ENCODE measurements at places on chromosomes 12 and 14. TPM values are rescaled to one million over a fixed set of nuclear protein-coding genes. Genes with fewer than 3 reads are reported as not detected.
A peak's percentile ranks its signal among the peaks of the same experiment; 100 is the strongest.

BICD1 gene
- 32.5 TPM for total RNA-seq

SPIC gene
- total RNA-seq: not detected

ANKS1B gene
- 0.54 TPM for total RNA-seq

PARP11 gene
- total RNA-seq: 2.7 TPM

PPM1H gene
- total RNA-seq: 8.0 TPM

- 0 out of 2 replicates have a peak, but pooled peaks cover 2% of the 10 kb centered on the region for H3K4me1 ChIP-seq
- H3K27ac ChIP-seq: no peak overlapping the region
- H3K36me3 ChIP-seq: no peaks in the 10 kb centered on the region
These were observed 2.3 kb downstream of the SP7 start for GRCh38 chr12:53333845-53334244.

DNA sequence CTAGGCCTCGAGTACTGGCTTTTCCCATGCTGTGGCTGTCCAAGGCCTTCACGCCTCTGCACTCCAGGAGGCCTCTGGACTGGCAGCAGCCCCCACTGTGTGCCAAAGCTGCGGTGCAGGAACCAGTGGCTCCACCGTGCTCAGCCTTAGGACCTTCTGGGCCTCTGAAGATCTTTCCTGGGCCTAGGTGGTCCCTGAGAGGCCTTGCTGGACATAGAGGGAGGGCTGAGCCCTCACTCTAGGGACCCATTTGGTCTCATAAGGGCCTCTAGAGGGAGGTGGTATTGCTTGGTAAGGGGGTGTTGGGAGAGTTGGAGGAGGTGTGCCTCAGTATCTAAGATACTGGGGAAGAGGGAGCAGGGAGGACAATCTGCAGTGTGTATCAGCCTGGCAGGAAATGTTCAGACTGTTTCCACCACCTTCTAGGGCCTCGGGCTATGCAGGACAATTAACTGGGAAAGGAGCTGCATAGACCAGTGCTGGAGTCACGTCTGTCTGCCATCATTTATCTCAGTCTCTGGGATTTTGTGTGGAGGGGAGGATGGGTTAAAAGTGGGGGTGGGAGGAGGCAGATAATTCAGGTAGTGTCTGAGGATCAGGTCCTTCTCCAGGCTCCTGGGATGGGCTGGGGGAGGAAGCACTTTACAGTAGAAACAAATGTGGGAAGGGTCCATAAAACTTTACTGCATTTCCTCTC lies 2.9 kb downstream of the HOXC5 start:
- DNase-seq: no peak
- H3K27ac ChIP-seq: no peak overlapping the region
- H3K4me3 ChIP-seq: no peak overlapping the region
- no peaks in the 10 kb centered on the region for H3K27me3 ChIP-seq
- peaks cover 7% of the 10 kb centered on the region for H3K4me1 ChIP-seq

DNA sequence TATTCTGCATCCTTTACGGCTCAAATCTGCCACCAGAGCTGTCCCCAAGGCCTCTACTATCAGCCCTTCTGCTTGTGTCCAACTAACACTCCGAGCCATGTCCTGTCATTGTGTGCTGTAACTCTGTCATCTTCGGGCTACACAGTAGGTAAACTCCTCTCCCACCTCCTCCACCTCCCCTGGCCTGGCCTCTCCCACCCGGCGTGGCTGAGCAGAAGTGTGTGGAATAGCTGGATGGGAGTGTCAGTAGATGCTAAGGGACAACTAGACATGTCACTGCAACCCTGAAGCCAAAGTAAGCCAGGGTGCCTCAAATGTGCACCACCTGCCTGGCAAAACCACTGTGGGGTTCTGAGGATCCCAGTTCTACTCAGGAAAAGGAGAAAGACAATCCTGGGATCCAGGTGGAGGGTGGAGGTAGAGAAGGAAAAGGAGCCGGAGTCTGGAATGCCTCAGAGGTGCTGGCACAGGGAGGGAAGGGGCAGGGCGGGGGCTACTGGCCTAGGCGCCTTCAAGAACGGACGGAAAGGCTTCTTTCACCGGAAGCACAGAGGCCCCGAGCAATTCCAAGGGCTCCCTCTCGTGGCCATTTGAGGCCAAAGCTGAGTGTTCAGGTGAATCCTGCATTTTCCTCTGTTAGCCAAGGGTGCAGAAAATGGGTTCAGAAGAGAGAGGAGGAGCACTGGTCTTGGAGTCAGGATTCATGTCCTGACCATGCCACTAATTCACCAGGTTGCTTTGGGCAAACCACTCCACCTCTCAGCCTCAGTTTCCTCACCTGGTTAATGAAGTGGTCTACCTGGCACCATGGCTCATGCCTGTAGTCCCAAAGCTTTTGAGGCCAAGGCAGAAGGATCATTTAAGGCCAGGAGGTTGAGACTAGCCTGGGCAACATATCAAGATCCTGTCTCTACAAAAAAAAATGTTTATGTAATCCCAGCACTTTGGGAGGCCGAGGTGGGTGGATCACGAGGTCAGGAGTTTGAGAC lies 20.5 kb upstream of the FAM181A start:
- peak; percentile 63 for DNase-seq
- H3K27me3 ChIP-seq: no peaks in the 10 kb centered on the region
- H3K36me3 ChIP-seq: no peaks in the 10 kb centered on the region

DNA sequence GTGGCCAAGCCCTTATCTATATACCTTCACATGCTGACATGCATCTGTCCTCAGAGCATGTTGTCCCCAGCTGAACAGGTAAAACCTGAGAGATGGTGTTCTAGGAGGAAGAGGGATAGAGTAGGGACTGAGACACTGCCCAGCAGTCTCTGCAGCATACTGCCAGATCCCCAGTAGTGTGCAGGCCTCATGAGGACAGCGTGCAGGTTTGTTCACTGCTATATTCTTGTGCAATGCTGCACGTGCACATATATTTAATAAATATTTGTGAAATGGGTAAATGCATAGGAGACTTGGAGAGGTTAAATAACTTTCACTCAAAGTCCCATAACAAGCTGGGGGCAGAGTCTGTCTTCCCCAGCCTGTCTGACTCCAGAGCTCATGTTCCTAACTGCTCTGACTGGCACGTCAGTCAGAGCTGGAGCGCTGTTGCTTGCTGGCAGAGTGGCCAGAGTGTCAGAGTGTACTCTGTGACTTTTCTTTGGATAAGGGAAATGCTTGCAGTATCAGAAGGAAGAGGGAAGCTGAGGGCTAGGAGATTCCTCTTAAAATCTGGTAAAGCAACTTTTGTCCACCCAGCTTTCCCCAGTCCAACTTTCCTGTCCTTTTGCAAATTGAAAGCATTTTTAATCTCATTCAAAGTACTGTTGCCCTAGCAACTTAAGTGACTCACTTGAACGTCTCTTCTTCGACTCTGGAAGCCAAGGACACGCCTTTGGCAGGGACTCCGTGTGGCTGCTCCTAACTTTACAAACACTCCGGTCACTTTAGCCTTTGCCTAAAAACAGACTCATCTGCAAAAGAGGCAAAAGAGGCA lies 14.9 kb upstream of the POLR3B start:
- H3K36me3 ChIP-seq: no peaks in the 10 kb centered on the region
- no peak for DNase-seq
- H3K4me3 ChIP-seq: no peak overlapping the region
- H3K27me3 ChIP-seq: no peaks in the 10 kb centered on the region
- H3K27ac ChIP-seq: no peak overlapping the region

- no peak for DNase-seq
- H3K4me3 ChIP-seq: no peak overlapping the region
- no peaks in the 10 kb centered on the region for H3K4me1 ChIP-seq
- H3K27me3 ChIP-seq: no peaks in the 10 kb centered on the region
- H3K36me3 ChIP-seq: no peaks in the 10 kb centered on the region
These were observed 131.3 kb upstream of the RAP1B start for GRCh38 chr12:68479261-68479895.

GRCh38 chr14:68401317-68401716 lies 391.6 kb downstream of the ZFP36L1 start:
- no peaks in the 10 kb centered on the region for H3K36me3 ChIP-seq
- no peak overlapping the region for H3K27ac ChIP-seq
- H3K27me3 ChIP-seq: no peaks in the 10 kb centered on the region
- H3K4me1 ChIP-seq: peaks cover 12% of the 10 kb centered on the region
- DNase-seq: peak; percentile 16
- H3K4me3 ChIP-seq: no peak overlapping the region

DNA sequence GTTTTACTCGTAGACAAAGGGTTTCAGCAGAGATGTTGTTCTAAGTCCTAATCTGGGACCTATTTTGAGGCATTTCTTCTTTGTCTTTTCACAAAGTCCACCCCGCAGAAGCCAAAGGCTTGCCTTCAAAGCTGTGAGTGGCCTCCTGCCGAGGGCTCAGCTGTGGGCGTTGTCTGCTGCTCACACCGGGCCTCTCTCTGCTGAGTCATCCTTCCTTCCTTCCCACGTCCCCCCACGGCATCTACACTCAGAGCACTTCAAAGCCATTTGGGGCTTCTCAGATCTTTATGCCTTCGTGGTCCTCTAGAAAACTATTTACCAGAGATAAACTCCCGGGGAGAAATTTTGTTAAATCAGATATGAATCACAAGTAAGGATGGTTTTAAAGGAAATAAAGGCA lies 115.9 kb upstream of the TMPO start:
- no peaks in the 10 kb centered on the region for H3K36me3 ChIP-seq
- H3K4me1 ChIP-seq: peaks cover 68% of the 10 kb centered on the region
- no peak overlapping the region for H3K4me3 ChIP-seq
- peak; percentile 82 for DNase-seq
- peak overlapping the region; percentile 88 for H3K27ac ChIP-seq

DNA sequence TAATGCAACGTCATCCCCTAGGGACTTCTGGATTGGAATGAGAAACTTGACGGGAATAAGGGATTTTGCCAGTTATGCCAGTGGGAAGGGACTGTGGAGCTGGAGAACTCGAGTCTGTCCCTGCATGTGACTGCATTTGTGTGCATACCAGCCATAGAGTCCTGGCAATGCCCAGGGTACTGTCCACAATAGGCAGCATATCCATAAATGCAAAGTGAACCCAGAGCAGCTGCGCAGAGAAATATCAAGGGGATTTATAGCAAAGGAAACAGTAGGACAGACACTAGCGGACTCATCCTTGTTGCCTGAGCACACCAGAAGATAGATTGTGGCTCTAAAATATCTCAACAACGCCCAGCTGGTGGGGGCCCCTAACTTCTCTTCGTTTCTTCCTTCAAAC lies 247.1 kb upstream of the SRRM4 start:
- no peak for DNase-seq
- H3K4me1 ChIP-seq: no peaks in the 10 kb centered on the region
- no peak overlapping the region for H3K4me3 ChIP-seq

- no peaks in the 10 kb centered on the region for H3K4me1 ChIP-seq
- peak; percentile 41 for DNase-seq
- H3K36me3 ChIP-seq: no peaks in the 10 kb centered on the region
- no peak overlapping the region for H3K27ac ChIP-seq
These were observed 47.9 kb downstream of the PPP1R12A start for GRCh38 chr12:79886917-79887519.

- H3K4me1 ChIP-seq: no peaks in the 10 kb centered on the region
- H3K27me3 ChIP-seq: no peaks in the 10 kb centered on the region
- H3K27ac ChIP-seq: no peak overlapping the region
- H3K4me3 ChIP-seq: no peak overlapping the region
- no peaks in the 10 kb centered on the region for H3K36me3 ChIP-seq
These were observed 24.0 kb downstream of the SLC35E3 start for GRCh38 chr12:68769941-68770340.

DNA sequence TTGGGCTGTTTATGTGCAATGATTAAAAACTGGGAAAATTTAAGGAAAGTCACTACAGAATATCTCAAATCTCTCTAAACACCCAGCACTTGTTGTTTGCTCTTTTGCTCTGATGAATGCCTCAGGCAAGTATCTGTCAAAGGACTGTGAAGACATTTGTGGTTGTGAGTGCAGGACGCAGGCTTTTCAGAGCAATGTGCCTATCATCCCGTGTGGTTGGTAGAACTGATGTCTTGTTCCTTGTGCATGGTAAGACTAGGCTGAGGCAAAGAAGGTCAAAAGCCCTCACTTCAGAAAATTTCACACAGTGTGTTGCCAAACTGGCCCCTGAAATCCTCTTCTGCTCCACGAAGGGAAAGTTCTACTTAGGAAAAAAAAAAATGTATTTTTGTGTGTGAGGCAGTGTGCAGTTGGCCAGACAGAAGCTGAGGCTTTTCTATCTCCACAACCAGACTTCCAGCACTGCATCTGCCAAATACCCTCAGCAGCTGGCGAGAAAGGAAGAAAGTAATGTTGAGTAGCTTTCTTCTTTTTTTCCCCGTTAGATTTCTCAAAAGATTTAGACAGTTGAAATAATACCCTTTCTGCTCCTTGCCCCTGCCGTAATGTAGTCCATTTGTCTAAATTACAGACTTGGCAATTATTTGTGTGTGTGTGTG lies 1103.1 kb downstream of the VRK1 start:
- DNase-seq: no peak
- no peak overlapping the region for H3K4me3 ChIP-seq
- no peaks in the 10 kb centered on the region for H3K27me3 ChIP-seq
- H3K27ac ChIP-seq: no peak overlapping the region

- DNase-seq: no peak
- H3K27me3 ChIP-seq: no peaks in the 10 kb centered on the region
- H3K4me1 ChIP-seq: no peaks in the 10 kb centered on the region
These were observed 1092.3 kb downstream of the AACS start for GRCh38 chr12:126157575-126157966.

GRCh38 chr12:56206452-56207166 lies 15.1 kb downstream of the RNF41 start:
- DNase-seq: no peak
- peaks cover 23% of the 10 kb centered on the region for H3K36me3 ChIP-seq
- no peaks in the 10 kb centered on the region for H3K4me1 ChIP-seq
- no peaks in the 10 kb centered on the region for H3K27me3 ChIP-seq

DNA sequence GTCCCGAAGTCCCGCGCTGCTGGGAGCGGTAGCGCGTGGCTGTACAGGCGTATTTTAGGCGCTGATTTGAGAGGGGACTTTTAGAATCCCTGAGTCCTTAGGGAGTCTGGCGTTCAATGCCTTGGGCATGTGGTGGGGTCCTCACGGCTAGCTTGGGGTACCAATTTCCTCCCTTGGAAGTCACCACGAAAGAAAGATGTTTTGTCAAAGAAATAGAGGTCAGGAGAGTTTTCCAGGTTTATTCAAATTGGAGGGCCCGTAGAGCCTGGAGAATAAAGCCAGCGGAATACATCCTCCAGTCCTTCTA lies 63.9 kb downstream of the KLHL28 start:
- peak overlapping the region; percentile 83 for H3K27ac ChIP-seq
- H3K27me3 ChIP-seq: no peaks in the 10 kb centered on the region
- peak overlapping the region; percentile 71 for H3K4me3 ChIP-seq

DNA sequence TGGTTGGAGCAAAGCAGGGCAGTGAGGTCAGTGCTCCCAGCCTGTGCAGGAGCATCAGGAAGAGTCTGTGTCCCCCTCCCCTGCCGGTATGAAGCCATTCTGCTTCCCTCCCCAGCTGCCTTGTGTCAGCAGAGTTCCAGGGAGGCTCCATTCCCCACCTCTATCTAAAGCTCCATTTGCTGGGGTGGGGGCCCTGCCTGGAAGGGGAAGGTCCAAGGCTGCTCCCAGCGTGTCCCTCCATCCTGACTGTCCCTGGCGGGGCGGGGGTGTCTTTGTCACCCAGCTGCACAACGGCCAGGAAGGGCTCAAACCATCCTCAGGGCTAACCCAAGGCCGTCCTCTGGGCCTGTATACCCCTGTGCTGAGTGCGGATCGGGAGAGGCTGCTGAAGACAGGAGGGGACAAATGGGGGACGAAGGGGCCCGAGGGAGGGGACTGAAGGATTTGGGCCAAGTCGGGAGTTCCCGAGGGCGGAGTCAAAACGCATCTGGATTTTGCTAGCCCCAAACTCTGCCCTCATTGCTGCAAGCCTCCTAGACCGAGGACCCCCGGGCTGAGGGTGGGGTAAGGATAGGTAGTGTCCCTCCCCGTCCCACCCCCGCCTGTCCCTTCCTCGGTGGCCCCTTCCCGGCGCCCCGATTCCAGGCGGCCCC lies 748 bp upstream of the ACVRL1 start:
- H3K36me3 ChIP-seq: no peaks in the 10 kb centered on the region
- no peaks in the 10 kb centered on the region for H3K27me3 ChIP-seq

- no peaks in the 10 kb centered on the region for H3K27me3 ChIP-seq
- peak; percentile 18 for DNase-seq
- no peaks in the 10 kb centered on the region for H3K4me1 ChIP-seq
- no peaks in the 10 kb centered on the region for H3K36me3 ChIP-seq
- H3K27ac ChIP-seq: no peak overlapping the region
- no peak overlapping the region for H3K4me3 ChIP-seq
These were observed 456.7 kb upstream of the SEL1L start for GRCh38 chr14:81990312-81990761.

Data from HCT116 (cell line).